ENCODE measurements at places on chromosomes 1 and 21.
A peak's percentile ranks its signal among the peaks of the same experiment; 100 is the strongest.

- no peak overlapping the region for H3K27ac ChIP-seq
- no peak for DNase-seq
- no peak overlapping the region for H3K4me3 ChIP-seq
- peaks cover 37% of the 10 kb centered on the region for H3K4me1 ChIP-seq
- no peaks in the 10 kb centered on the region for H3K36me3 ChIP-seq
These were observed 134.8 kb downstream of the AKT3 start for GRCh38 chr1:243715285-243715684.

DNA sequence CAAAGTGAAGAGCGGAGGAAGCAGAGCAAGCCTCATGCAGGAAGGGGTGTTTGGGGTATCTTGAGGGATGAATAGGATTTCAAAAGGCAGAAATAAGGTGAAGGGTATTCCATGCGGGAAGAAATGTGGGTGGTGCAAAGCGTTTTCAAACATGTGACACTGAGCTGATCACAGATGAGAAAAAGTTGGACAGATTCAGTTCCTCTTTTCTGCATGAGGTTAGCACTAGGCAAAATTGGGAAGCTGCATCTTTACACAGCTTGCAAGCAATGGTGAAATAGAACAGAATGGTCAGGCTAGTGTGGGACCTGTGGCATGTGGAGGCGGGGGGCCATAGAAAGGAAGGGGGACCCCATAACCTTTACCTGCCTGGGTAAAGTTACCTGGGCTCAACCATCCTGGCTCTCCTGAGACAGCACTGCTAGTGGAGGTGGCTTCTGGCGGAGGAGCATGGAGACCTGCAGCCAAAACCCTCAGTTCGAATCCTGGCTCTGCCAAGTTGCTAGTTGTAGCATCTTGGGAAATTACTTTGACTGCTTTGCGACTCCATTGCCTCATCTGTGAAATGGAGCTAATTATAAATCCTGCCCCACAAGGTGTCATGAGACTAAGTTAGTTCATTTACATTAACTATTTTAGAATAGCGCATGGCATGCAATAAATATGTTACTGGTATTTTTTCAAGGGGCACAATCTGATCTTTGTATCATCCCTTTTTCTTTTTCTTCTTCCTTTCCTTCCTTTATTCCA is 16.4 kb downstream of the KCNA10 start:
- H3K4me1 ChIP-seq = no peaks in the 10 kb centered on the region
- no peak overlapping the region for H3K27ac ChIP-seq
- H3K36me3 ChIP-seq = no peaks in the 10 kb centered on the region
- no peak for DNase-seq
- no peaks in the 10 kb centered on the region for H3K27me3 ChIP-seq
- H3K4me3 ChIP-seq = no peak overlapping the region

DNA sequence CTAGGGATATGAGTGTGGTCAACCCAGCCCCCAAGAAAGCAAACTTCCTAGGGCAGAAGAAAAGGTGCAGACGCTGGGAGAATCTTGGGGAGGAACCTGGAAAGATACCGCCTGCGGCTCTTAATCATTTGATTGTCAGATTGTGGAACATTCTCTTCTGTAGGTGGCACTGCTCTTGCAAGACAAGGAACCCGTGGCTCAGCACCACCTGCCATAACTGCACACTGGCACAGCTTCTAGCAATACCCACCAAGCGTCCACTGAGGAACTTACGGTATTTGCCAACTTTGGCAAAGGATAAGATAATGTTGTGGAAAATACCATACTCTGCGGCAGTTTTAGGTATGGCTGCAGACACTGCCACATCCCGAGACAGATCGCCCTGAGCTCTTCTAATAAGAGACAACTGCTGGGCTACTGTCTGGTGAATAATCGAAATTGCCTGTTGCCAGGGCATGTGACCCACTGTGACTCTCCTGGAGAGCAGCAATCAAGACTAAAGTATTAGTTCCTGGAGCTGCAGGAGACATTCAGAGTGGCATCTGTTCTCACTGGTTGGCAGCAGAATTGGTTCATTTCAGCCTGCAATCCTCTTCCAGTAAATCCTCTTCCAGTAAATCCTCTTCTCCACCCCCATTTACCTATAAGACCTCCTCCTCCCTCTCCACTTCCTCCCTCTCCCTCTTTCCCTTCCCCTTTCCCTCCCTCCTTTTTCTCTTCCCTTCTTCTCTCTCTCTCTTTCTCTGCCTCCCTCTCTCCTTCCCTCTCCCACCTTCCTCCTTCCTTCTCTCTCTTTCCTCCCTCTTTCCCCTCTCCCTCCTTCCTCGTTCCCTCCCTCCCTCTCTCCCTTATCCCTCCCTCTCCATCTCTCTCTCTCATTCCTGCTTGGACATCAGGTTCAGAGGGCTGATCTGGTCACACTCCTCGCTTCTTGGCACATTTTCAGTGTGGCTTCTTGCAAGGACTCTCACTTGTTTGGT is 49.7 kb upstream of the B3GALT5 start:
- H3K4me3 ChIP-seq = no peak overlapping the region
- DNase-seq = no peak
- no peaks in the 10 kb centered on the region for H3K36me3 ChIP-seq
- no peaks in the 10 kb centered on the region for H3K27me3 ChIP-seq

DNA sequence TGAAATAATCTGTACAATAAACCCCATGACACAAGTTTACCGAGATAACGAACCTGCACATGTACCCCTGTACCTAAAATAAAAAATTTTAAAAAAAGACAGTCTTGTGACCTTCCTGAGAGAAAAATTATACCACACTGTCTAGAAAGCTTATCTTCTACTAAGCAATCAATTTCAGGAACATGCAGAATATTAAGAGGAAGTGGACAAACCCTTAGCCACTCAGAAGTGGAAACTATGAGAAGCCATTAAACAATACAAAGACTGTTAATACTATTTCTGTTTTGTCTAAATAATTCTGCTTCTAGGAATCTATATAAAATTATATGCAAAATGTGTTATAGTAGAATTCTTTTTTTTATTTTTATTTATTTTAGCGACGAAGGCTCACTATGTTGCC is 93.9 kb downstream of the ADAMTS1 start:
- no peaks in the 10 kb centered on the region for H3K4me1 ChIP-seq
- no peak overlapping the region for H3K4me3 ChIP-seq
- H3K36me3 ChIP-seq = no peaks in the 10 kb centered on the region
- no peaks in the 10 kb centered on the region for H3K27me3 ChIP-seq

DNA sequence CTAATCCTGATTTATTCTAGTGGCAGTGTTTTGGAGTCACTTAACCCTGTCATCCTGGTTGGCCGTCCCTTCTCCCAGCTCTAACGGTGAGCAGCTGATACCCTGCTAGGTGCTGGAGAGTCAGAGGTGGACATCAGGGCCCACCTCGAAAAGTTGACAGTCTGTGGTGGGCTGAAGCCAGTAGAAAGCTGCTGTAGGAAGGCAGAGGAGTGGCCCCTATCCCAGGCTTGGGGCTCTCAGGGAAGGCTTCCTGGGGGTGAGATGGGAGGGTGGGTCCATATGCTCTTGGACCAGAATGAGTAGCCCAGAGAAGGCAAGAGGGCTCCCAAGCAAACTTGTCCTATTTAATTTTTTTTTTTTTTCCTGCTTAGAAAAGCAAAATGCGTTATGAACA is 475 bp upstream of the RPL5 start:
- H3K27ac ChIP-seq = peak overlapping the region; percentile 93
- no peaks in the 10 kb centered on the region for H3K36me3 ChIP-seq

- no peak overlapping the region for H3K27ac ChIP-seq
- H3K4me3 ChIP-seq = no peak overlapping the region
- H3K4me1 ChIP-seq = no peaks in the 10 kb centered on the region
- H3K36me3 ChIP-seq = no peaks in the 10 kb centered on the region
- DNase-seq = no peak
These were observed 90.4 kb upstream of the ZC3H11B start for GRCh38 chr1:219703368-219703639.

DNA sequence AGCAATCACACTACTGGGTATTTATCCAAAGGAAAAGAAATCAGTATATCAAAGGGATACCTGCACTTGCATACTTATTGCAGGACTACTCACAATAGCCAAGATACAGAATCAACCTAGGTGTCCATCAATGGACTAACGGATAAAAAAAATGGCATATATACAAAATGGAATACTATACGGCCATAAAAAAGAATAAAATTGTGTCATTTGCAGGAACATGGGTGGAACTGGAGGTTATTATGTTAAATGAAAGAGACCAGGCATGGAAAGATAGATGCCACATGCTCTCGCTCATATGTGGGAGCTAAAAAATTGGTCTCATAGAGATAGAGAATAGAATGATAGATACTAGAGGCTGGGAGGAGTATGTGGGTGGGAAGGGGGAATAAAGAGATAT is 29.3 kb upstream of the CAP1 start:
- no peaks in the 10 kb centered on the region for H3K4me1 ChIP-seq
- H3K36me3 ChIP-seq = no peaks in the 10 kb centered on the region
- no peak for DNase-seq
- no peak overlapping the region for H3K27ac ChIP-seq
- no peaks in the 10 kb centered on the region for H3K27me3 ChIP-seq

DNA sequence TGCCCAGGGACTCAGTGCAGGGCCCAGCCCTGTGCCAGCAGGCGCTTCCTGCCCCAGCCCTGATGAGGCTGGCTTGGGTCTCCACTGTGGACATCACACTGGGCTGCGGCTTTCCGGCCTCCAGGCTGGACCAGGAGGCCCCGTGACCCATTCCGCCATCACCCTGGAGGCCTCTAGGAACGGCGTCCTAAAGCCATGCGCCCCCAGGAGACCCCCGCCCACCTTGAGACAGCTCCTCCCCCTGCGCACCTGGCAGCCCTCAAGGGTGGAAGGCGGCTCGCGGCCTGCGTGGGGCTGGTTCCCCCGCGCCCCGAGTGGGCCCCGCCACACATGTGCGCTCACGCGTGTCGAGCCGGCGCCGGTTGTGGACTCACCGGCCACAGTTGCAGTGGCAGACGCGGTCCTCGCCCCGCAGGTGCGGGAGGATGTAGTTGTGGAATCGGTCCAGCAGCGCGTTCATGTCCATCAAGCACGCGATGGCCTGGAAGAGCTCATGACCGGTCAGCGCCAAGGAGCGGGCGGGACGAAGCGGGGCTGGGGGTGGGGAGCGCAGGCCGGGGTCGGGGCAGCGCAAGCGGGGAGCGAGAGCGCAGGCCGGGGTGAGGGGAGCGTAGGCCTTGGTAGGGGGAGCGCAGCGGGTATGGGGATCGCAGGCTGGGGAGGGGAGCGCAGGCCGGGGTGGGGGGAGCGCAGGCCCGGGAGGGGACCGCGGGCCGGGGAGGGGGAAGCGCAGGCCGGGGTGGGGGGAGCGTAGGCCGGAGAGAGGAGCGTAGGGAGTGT is 924 bp downstream of the TMEM240 start:
- no peaks in the 10 kb centered on the region for H3K27me3 ChIP-seq
- peak overlapping the region; percentile 91 for H3K4me3 ChIP-seq
- no peaks in the 10 kb centered on the region for H3K36me3 ChIP-seq
- peaks cover 22% of the 10 kb centered on the region for H3K4me1 ChIP-seq
- DNase-seq = no peak

GRCh38 chr1:6953907-6954364 is 168.7 kb downstream of the CAMTA1 start:
- no peaks in the 10 kb centered on the region for H3K27me3 ChIP-seq
- H3K4me1 ChIP-seq = no peaks in the 10 kb centered on the region
- no peak for DNase-seq

- peaks cover 38% of the 10 kb centered on the region for H3K4me1 ChIP-seq
- peak; percentile 97 for DNase-seq
- H3K36me3 ChIP-seq = no peaks in the 10 kb centered on the region
- H3K4me3 ChIP-seq = peak within 1 kb of the TSS; percentile 91
- H3K27me3 ChIP-seq = no peaks in the 10 kb centered on the region
These were observed at the start of gene SOX13 for GRCh38 chr1:204072931-204073836. TSS of gene SOX13 (plus strand) at chr1:204073115. CDS start at chr1:204112916, 39,801 bp downstream.

GRCh38 chr1:160550572-160551034 is 27.5 kb upstream of the SLAMF6 start:
- DNase-seq = no peak
- H3K27ac ChIP-seq = no peak overlapping the region
- H3K36me3 ChIP-seq = no peaks in the 10 kb centered on the region
- no peaks in the 10 kb centered on the region for H3K4me1 ChIP-seq

DNA sequence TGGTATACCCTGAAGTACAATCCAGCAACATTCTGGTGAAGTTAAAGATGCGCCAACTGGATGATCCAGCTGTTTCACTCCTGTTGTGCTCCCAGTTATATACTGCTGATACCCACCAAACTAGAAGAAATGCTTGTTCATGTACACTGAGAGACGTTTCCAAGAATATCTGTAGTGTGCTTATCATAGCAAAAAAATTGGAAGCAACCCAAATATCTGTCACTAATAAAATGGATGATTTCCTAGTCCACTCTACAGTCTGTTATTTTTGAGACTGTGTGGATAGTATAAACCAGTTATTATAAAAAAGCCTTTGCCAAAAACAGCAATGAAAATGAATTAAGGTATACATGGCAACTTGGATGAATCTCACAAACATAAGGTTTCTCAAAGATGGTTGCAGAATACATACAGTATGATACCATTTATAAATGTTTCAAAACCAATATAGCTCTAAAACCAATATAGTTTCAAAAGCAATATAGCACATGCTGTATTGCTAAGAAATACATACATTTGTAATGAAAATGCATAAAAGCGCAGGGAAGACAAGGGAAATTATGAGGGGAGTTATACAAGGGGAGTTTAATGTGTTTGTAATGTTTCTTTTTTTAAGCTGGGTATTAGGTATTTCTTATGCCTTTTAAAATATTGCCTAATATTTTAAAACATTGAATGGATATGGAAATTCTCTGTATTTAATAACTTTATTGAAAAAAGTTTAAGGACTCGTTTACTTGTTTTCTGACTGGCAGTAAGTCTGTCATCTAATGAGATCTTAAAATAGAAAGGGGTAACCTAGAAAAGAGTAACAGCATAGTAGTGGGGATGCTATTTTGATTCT is 36.5 kb downstream of the GPSM2 start:
- no peaks in the 10 kb centered on the region for H3K36me3 ChIP-seq
- DNase-seq = no peak

DNA sequence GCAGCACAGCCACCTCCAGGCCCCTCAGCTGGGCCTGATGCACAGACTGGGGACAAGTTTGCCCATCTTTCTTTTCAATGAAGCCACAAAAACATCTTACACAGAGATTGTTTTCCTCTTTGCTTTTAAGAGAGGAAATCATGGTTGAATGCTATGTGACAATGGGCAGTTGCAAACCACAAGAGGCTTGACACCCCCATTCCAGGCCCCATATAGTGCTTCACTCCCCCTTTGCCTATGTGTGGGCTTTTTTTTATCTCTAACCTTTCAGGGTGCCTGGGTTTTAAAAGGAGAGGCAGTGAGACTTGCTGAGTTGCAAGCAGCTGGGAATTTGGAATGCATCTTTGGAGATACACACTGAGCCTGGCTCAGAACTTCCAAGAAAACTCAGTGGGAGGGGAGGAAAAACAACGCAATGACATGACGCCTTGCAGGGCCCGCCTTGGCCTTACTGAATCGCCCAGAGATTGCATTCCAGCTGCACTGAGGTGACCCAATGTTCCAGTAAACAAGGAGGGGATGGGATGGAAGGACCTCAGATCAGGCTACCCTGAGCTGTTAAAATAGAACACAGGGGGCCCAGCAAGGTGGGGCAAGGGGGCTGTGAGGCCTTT is 145.2 kb upstream of the ZNF648 start:
- H3K4me3 ChIP-seq = no peak overlapping the region
- H3K4me1 ChIP-seq = peaks cover 14% of the 10 kb centered on the region
- no peaks in the 10 kb centered on the region for H3K27me3 ChIP-seq

All from vagina (tissue), 2 donors.